ENCODE measurements at places on chromosomes 6 and 20. TPM values are rescaled to one million over a fixed set of nuclear protein-coding genes. Genes with fewer than 3 reads are reported as not detected.

KCNQ5 gene
- 1.5 TPM for total RNA-seq

ZC2HC1B gene
- not detected for total RNA-seq

LATS1 gene
- 31.5 TPM for total RNA-seq

DNA sequence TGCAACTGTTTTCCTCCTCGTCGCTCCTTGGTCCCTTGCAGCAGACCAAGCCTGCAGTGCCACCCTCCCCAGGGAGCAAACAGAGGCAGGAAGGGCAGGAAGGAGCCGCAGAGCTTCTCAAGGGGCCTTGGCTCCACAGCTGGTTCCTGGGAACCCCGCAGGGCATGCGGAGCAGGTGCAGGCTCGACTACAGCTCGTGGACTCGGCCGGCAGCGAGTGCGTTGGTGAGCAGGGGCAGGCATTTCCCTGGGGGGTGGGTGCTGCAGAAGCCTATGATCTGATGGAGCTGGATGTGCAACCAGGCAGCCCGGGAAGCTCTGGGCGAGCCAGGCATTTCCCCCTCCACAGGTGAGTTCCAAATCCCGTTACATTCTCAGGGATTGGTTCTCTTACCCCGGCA, 37.1 kb downstream of the FRMD1 start:
- H3K4me1 ChIP-seq = peaks cover 4% of the 10 kb centered on the region
- no peak for DNase-seq
- H3K27ac ChIP-seq = no peak overlapping the region
- H3K27me3 ChIP-seq = peaks cover 2% of the 10 kb centered on the region

DNA sequence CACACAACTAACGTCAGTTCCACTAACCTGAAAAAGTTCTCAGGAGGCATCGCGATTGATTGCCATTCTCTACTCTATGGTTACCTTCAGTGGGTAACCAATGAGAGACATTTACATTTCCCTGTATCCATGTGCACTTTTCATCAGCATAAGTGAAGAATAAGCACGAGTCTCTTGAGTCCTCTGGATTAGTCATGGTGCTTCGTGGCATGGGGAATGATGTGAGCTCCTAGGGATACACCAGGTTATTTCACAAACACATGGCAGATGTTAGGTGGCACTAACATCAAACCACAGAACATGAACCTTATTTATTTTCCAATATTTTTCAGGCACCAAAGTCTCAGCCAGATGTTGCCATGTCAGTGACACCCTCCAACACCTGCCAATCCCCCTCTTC, 64.0 kb downstream of the FYN start:
- peaks cover 80% of the 10 kb centered on the region for H3K4me1 ChIP-seq
- DNase-seq = no peak
- H3K27me3 ChIP-seq = peaks cover 7% of the 10 kb centered on the region
- no peaks in the 10 kb centered on the region for H3K36me3 ChIP-seq
- H3K4me3 ChIP-seq = no peak overlapping the region
- no peak overlapping the region for H3K27ac ChIP-seq

DNA sequence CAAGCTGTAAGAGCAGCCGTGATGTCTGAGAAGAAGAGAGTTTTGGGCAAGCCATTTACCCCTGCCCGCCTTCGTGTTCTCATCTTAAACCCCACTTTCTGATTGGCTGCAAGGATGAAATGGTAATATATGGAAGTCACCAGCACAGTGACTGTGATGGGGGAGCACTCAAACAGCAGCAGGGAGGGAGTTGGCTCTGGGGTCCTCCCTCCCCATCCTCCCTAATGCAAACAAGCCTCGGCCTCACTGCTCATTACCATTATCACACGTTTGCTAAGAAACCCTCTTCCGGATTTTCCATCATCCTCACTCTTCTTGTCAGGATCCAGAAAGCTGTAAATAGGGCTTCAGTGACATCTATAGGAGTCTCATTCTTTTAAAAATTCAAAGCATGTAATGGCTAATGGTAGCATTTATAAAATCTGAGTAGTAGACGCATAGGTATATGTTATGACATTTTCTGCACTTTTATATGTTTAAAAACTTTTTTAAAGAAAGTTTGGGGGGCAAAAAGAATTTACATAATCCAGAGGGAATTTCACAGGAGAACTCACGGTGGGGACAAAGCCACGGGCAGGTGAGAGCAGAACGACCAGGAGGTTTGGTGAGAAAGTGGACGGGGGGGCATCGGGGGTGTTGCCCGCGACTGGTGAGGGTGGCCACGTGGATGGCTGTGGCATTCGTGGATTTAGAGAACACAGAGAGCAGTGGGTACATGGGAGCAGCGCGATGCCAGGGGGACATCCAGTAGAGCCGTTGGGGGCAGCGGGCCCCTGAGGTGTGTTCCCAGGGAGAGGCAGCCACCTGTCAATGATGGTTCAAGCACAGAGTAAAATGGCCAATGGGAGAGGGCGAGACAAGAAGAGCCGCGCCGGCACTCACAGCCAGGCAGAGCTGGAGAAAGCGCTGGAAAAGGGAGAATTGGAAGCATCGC, 29.6 kb downstream of the SUMO4 start:
- no peak overlapping the region for H3K4me3 ChIP-seq
- H3K27ac ChIP-seq = no peak overlapping the region
- no peaks in the 10 kb centered on the region for H3K36me3 ChIP-seq
- H3K4me1 ChIP-seq = peaks cover 2% of the 10 kb centered on the region

DNA sequence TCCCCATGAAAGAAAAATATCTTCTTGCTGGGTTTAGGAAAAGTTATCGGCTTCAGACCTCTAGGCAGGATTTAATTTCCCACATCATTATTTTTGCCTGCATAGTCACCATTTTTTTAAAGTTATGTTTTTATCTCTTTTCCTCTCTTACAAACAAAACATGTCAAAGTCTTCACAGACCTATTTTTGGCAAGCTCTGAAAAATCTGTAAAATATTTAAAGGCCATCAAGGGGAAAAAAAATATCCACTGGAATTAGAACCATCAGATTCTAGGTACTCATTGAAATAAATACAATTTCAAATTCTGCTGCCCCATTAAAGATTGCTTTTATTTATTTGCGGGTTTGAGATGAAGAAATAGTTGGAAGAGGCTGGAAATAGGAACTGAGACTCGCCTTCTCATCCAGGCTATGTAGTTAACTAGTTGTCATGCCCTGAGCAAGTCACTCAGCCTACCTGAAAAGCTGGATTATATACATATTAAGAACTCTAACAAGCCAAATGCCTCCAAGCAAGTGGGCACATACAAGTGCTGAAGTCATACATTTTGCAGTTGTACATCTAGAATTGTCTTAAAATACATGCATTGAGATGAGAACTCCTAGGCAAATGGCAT, 101.7 kb upstream of the SASH1 start:
- H3K36me3 ChIP-seq = no peaks in the 10 kb centered on the region
- DNase-seq = no peak
- no peaks in the 10 kb centered on the region for H3K27me3 ChIP-seq
